ENCODE measurements at places on chromosomes 4 and X.

DNA sequence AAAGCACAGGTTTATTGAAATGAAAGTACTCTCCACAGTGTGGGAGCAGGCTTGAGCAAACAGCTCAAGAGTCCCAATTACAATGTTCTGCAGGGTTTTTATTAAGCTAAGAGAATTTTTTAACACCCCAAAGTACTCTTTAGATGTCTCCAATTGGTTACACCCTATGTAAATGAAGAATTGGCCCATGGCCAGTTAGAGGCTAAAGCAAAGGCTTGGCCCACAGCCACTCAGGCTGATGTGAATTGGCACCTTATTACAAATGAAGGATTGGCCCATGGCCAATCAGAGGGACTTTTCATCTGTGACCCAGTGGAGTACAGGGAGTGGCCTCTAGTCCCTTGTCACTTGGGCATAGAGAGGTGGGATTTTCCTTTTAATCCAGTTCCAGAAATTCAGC lies 30.1 kb upstream of the IQCM start:
- no peak for DNase-seq

DNA sequence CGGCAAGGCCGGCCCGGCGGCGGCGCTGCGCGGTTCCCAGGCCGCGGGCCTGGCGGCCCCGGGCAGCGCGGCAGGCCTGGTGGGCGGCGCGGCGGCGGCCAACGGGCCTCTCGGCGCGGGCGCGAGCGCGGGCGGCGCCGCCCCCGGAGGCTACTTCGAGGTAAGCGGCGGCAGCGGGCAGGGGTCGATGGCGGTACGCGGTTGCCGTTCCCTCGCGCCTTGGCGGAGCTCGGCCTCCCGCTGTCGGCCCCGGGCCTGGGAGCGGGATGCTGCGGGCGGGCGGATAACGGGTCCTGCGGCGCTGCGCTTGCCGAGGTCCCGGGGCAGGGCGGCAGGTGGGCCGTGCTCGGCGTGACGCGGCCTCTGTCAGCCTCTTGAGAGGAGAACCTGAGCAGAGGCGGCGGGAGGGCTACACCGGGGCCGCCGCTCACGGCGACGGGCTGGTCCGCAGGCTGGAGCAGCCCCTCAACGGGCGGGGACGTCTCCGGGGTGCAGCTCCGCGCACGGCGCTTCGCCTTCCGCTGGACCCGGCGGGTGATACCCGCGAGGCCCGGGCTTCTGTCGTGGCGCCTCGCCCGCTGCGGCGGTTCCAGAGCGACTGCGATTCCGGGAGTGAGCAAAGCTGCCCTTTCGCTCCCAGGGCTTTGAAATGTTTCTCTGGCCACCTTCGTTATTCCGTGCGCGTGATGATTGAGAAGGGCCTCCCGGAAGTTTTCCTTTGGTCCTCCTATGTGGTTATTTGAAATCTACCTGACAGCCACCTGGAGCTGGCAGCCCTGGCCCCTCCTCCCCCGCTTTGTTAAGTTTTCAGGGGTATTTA lies 774 bp downstream of the FAM193A start:
- DNase-seq: peak; percentile 69

DNA sequence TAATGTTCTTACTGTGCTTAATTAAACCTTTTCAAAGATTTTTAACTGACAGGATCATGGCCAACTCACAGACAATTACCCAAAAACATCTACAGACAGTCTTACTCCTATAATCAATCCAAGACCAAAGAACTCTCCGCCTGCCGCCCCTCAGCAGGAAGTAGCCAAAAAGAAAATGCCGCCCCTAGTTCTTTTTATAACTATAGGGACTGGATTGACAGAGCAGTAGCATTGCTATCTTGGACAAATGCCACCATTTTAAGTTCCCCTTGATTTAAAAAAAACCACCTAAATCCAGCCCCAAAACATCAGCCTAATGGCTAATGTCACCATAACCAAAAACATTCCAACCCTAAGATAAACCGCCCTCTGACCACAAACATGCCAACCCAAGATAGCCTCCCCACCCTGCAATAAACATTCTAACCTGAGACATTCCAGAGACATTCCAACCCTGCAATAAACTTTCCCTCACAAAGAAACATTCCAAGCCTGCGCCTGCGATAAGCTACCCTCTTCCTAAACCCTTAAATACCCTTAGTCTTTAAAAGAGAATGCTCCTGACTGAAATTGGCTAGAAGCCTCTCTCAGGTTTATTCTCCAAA lies 77.0 kb downstream of the COQ2 start:
- DNase-seq: no peak

DNA sequence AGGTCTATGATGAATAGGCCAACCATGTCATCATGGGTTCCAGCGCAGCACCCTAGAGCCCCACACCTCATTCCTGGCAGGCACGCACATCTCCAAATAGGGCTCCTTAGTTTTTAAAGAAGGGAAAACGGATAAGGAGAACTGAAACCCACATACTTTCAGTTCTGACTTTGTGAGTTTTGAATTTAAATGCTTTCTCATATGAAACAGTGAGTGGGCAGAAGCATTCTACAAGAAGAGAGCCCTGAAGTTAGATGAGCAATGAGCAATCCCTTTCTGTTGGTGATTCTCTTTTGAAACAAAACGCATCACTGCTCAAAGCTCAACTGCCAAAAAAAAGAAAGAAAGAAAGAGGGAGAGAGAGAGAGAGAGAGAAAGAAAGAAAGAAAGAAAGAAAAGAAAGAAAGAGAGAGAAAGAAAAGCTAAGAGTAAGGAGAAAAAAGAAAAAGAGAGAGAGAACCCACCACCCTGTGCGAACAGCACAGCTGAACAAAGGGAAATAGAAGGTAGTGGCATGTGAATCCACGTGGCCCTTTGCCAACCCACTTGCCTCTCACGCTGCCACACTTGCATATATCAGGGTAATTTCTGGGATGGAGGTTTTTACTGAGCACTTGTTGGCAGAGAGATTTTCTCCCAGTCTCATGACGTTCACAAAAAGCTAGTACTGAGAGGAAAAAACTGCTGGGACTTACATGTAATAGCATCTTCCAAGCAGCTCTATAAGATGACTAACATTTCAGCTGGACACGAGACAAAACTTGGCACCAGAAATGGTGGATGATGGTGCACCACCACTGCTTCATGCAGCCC lies 31.0 kb downstream of the TMSB4X start:
- peak; percentile 90 for DNase-seq

DNA sequence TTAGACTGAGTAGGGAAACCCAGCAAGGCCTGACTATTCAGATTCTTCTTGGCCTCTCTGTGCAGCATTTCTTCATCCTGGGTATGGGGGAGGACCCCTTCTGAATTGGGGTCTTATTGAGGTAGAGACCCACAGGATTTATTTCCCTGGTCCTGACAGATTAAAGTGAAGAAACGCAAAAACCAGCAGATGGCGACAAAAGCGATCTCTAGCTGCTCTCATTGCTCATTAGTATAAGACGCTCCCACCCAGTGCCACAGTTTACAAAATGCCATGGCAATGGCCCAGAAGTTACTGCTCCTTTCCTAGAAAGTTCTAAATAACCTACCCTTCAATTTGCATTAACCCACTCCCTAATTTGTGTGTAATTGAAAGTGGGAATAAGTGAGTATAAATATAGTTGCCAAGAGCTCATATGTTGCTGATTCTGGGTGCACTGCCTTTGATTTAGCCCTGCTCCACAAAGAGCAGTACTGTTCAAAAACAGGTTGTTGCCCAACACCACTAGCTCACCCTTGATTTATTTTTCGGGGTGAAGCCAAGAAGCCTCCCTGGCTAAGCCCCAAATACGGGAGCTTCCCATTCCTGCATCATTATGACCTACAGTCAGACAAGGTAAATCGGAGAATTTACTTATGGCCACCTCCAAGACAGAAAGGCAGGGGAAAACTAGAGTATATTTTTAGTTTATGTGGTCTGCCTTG lies 3.7 kb upstream of the BEX4 start:
- DNase-seq: peak; percentile 57
